ENCODE measurements at places on chromosomes 1 and 21.
A peak's percentile ranks its signal among the peaks of the same experiment; 100 is the strongest.

GRCh38 chr1:1618396-1619068, 3.2 kb downstream of the MIB2 start:
- DNase-seq: no peak

DNA sequence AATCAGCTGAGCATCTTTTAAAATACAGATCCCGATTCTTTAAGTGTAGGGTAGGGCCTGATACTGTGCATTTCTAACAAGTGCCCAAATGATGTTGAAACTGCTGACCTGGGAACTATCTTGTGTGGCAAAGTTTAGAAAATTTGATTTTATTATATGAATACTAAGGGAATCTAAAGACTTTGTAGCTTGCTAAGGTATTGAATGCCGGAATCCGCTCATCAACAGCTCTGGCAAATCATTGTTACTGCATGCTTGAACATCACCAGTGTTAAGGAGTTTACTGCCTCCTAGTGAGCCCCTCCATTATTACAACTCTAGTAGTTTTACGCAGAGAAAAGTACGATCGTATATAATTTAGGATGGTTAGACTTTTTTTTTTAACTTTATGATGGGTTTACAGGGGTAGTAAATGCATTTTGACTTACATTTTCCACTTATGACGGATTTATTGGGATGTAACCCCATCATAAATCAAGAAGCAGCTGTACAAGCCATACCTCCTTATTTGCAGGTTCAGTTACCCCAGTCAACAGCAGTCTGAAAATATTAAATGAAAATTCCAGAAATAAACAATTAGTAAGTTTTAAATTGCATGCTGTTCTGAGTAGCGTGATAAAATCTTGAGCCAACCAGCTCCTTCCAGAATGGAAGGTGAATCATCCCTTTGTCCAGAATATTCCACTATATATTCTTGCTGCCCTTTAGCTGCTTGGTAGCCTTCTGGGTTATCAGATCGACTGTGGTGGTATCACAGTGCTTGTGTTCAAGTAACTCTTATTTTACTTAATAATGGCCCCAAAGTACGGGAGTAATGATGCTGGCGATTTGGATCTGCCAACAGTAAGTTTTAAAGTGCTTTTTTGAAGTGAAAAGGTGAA, 892 bp downstream of the TYW3 start:
- peak; percentile 81 for DNase-seq

GRCh38 chr1:8476006-8476405, 158.1 kb downstream of the SLC45A1 start:
- peak; percentile 44 for DNase-seq

- DNase-seq: no peak
Measured at GRCh38 chr1:7845761-7846160, 7.1 kb downstream of the UTS2 start.

DNA sequence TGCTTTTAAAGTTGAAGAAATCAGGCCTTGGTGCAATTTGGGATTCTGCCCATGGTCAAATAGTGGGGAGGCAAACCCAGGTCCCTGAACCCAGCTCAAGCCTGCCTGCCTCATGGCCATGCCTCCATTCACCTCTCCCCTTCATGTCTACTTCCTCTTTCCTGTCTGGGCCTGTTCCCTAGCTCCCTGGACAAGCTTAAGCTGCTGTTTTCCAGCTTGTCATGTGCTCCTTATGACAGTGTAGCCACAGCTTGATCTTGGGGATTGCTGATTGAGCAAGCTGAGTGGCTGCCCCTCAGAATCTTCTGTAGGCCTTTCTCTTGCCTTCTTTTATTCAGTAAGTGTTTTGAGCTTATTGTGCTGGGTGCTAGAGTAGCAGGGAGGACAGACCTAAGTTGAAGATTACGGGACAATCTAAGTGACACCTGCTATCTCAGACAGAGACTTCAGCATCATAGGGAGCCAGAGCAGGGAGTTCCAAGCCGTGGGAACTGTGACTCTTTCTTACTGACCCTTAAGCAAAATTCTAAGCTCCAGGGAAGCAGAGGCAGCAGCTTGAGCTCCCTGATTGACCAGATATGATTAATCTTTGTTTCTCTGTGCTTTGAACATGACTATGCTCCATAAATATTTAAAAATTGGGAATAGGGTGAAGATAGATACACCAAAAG, 520 bp upstream of the MR1 start:
- peak; percentile 90 for DNase-seq
